ENCODE measurements at places on chromosomes 3 and 15.

DNA sequence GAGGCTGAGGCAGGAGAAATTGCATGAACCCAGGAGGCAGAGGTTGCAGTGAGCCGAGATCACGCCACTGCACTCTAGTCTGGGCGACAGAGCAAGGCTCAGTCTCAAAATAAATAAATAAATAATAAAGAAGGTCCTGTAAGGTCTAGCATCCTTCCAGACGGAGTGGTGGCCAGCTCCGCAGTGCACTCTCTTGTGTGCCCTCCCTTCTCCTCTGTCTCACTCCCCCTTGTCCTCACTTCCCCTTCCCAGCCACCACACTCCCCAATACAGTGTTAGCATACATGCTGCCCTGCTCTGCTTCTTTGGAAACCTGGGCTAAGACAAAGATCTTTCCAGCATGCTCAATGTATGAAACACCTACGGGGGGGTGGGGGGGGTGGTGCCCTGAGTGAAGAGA lies 3.4 kb upstream of the CLN6 start:
- DNase-seq, result no peak

GRCh38 chr3:185318141-185318540 lies 44.8 kb upstream of the MAP3K13 start:
- no peak for DNase-seq

DNA sequence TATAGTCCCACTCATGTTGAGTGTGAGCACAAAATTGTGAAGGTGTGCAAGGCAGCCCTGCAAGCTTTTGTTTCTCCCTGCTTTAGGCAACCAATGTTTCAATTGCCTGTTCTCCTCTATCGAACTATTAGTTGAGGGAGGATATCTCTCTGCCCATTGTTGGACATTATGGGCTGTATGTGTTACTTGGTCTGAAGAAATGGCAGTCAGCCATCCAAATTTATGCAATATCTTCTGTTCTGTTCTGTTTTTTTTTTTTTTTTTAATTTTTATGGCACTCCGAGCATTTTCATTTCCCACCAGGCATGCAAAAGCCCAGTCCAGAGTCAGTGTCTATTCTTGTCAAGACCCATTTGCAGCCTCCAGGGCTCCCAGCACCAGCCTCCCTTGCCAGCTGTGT lies 44.0 kb downstream of the ANAPC13 start:
- no peak for DNase-seq

DNA sequence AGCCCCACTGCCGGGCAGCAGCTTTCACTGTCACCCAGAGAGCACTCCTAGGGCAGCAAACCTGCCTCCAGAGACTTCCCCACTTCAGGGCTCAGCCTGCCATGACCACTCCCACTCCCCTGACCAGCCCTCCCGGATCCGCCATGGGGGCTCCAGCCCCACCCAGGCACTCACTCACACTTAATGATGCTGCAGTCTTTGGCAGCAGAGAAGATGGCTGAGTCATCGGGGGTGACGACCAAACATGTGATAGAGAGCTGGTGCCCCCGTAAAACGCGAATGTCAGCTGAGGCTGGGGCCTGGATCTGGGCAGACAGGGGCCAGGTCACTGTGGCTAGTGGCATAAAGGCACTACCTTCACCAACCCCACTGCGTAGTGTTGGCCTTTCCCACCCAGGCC lies 4.7 kb downstream of the RRP9 start:
- DNase-seq, result no peak

GRCh38 chr3:134483195-134483900 lies 2.4 kb downstream of the ANAPC13 start:
- DNase-seq, result no peak

DNA sequence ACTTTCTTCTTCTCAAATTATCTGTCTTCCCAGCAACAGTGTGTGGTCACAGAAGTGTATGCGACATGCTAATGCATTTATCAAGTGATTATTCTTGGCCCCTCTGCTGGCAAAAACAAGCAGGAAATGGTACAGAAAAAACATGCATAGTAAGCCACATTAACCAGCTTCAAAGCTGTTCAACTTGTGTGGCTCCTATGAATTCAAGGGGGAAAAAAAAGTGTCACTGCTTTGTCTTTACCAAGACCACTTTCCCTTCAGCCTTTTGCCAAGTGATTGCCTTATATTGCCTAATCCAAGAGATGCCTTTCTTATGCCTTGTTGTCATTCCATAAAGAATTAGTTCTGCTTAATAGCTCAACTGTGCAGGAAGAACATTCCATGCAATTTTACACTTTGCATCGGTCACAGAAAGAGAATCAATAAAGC lies 39.1 kb downstream of the PRTG start:
- no peak for DNase-seq

GRCh38 chr15:91369823-91370222 lies 269.8 kb downstream of the SV2B start:
- DNase-seq, result no peak

DNA sequence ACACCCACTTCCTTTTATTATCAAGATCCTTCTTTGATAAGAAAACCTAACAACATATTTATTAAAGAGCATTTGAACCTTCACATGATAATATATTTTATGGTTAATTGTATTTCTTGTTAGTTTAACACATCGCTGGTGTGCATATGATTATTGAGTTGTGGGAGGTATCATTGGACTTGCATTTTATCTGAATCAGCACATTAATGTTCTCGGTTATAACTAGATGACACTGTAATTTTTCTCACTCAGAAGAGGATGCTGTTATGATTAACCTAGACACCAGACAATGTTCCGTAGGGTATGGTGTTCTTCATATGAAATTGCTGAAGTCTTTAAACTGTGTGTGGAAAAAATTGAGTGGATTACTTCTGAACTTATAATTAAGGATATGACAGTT lies 1188.3 kb upstream of the EPHA6 start:
- DNase-seq, result no peak

Data from NCI-H1092 treated with DMSO at 0.1 percent for 48 hours (cell line).